ENCODE measurements at places on chromosomes 1 and 21.

DNA sequence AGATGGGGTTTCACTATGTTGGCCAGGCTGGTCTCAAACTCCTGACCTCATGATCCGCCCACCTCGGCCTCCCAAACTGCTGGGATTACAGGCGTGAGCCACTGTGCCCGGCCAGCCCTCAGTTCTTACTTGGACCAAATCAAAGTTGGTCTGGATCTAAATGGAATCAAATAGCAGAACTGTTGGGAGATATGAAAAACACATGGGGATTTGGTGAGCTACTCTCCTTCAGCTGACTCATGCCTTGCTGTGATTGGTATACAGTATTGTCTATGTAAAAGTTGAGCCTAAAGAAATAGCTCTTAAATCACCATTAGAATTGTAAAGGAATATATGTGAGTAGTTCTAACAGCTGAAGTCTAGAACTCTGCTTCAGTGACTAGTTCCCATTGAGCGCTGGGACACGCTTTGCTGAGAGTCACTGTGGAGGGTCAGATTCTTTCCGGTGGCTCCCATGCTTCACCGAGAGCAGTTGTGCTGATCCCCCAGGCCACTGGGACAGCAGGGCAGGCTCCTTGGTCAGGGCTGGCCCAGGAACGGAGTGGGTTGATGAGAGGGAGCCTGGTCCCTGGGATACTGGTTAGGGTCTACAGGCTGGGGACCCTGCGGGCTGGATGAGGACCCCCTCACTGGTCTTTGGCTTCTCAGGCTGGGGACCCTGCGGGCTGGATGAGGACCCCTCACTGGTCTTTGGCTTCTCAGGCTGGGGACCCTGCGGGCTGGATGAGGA lies 14.0 kb downstream of the PKNOX1 start:
- no peak for DNase-seq

DNA sequence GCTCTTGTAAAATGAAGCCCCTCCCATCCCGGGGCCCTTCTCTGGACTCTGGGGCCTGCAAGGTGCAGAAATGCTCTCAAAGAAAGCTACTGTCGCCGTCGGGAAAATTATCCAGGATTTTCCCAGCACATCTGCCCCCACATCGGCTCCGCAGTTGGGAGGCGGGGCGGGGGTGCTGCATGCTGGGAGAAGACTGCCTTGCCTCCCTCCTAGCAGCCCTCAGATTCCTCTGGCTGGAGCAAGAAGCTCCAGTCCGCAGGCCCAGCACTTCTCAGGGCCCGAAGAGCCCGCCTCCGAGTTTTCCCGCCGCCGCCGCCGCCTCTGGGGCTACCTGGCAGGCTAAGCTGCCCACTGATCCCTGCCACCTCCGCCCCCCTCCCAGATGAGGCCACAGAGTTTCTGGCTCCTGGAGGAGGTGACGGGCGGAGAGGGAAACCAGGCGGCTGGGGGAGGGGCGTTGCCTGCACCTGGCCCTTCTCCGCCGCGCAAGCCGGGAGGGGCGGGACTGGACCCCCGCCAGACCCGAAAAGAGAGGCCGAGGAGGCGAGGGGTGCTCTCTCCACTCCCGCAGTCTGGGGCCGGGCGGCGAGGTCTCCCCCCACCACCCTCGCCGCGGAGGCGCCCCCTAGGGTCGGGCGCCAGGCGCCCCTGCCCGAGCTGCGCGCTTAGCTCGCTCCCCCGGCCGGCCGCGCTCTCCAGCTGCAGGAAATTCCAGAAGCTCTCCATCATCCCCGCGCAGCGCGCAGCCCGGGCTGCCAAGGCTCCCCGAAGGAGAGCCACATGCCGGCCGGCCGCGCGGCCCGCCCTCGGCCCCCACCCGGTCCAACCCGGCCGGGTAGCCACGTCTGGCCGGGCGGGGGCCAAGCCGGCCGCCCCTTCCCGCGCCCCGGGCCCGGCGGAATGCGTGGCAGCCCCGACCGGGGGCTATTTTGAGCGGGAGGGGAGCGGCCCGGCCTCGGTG lies 28.8 kb downstream of the AHDC1 start:
- DNase-seq = no peak

GRCh38 chr1:6392809-6393399 lies 663 bp downstream of the ACOT7 start:
- DNase-seq = no peak

DNA sequence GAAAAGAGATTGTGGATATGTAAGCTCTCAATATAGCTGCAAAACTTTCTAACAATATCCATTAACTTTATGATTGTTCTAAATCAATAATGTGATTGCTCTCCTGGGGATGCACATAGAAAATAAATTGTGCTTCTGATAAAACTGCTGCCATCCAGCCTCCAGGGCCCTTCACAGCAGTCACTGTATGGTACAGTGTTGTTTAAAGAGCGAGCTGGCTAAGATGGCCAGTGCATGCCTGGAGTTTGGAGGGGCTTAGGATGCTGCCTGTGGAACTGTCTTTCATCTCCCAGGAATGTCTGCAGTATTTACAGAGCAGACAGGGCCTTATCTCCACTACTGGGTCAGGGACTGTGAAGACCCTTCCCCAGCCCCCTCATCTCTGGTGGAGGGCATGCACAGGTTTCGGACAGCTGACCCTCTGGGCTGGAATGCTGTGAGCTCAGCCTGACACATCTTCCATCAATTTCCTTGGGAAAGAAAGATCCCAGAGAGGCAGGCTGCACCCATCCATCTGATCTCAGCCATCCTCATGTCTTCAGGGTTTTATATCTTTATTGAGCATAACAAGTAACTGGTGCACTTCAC lies 137.0 kb downstream of the PLPP3 start:
- no peak for DNase-seq

GRCh38 chr1:186785503-186785902 lies 43.2 kb upstream of the PLA2G4A start:
- DNase-seq = no peak

GRCh38 chr1:89703469-89703868 lies 70.5 kb downstream of the LRRC8C start:
- no peak for DNase-seq

DNA sequence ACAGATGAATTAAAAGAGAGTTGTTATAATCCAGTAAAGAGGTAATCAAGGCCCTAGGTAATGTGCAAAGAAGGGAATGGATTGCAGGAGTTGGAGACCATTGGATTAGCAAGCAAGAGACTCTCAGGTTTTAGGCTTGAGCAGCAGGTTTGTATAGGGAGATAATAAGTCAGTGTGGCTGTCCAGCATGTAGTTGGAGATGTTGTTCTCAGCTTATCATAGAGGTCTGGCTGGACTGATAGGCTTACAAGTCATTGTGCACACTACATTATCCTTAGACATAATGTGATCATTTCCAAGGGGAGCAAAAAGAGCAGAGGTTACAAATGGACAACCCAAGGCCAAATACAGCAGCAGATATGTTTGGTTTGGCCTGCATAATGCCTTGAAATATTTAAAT lies 45.9 kb upstream of the SAMD13 start:
- no peak for DNase-seq

GRCh38 chr1:51679435-51679834 lies 62.5 kb downstream of the OSBPL9 start:
- DNase-seq = no peak

GRCh38 chr1:34037109-34037508 lies 127.9 kb downstream of the CSMD2 start:
- DNase-seq = no peak

DNA sequence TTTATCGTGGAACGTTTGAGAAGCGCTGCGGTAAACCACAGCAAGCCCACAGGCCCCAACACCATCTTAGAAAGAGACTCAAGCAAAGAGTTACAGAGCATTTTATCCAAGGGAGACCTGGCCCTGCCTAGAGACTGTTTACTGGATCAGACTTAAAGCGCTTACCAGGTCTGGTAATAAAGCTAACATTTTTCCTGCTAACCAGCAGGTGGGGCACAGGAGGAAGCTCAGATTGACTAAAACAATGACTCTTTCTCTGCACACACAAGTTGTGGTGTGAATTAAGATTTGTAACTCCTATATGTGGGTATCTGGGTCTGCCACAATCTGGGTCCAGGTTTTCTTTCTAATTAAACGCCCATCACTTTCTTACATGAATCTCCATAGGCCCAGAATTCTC lies 136.5 kb upstream of the ETS2 start:
- DNase-seq = no peak

DNA sequence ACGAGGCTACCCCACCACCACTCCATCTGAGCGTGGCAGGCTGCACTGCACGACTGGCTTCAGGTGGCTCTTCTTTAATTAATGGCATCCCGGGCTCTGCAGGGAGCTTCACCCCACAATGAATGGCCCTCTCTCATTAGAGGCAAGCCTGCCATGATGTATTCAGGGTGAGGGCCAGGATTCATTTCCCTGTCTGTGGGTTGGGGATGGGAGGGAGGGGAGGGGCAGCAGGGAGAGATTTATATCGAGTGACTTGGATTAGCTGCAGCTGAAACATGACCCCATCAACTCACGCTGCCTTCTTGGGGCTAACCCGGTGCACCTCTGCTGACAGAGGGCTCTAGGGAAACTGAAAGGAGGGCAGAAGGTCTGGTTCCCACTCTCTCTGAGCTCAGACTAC lies 54.2 kb downstream of the ERI3 start:
- no peak for DNase-seq

- DNase-seq = no peak
Measured at GRCh38 chr1:116874733-116875249, 34.9 kb upstream of the PTGFRN start.

DNA sequence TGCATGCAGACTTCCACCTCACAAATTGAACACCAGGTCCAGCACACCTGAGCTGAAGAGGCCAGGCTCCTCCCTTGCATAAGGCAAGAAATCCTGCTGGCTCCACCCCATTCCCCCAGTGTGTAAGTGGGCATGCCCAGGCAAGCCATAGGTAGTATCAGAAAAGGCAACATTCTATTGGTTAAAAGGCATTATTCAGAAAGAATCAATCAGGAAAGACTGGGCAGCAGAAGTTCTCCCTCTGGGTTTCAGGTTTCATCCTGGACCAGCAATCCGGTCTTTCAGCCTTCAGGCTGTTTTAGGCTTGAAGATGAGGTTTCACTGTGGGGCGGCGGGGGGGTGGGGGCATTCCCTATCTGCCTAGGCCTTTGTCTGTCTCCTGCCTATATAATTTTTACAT lies 42.0 kb upstream of the LHX8 start:
- no peak for DNase-seq

DNA sequence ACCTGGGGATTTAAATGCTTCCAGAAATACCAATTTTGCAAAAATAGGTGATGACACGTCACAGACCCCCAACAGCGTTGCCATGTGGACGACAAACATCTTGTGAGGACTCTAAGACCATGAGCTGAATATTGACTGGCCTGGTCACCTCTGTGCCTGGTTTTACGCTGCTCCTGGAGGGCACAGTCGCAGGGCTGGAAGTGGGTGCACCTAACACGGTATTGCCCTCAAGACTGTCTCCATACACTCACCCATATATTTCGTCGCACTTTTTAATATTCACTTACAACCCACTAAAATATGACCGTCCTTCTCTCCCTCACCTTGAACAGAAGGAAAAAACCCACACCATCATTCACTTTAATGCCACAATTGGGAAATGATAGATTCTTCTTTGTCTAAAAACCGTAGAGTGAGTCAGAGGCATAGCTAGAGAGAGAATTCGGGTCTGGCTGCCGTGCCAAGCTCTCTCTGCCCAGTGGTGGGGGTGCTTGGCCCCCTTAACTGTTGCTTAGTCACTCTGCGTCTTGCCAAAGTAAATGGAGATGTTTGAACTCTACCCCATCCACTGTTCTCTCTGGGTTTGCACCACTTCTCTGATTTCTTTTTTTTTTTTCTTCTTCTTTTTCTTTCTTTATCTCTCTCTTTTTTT lies 40.8 kb upstream of the UTS2 start:
- no peak for DNase-seq

GRCh38 chr1:222996310-222996975 lies 146.6 kb downstream of the TLR5 start:
- no peak for DNase-seq

DNA sequence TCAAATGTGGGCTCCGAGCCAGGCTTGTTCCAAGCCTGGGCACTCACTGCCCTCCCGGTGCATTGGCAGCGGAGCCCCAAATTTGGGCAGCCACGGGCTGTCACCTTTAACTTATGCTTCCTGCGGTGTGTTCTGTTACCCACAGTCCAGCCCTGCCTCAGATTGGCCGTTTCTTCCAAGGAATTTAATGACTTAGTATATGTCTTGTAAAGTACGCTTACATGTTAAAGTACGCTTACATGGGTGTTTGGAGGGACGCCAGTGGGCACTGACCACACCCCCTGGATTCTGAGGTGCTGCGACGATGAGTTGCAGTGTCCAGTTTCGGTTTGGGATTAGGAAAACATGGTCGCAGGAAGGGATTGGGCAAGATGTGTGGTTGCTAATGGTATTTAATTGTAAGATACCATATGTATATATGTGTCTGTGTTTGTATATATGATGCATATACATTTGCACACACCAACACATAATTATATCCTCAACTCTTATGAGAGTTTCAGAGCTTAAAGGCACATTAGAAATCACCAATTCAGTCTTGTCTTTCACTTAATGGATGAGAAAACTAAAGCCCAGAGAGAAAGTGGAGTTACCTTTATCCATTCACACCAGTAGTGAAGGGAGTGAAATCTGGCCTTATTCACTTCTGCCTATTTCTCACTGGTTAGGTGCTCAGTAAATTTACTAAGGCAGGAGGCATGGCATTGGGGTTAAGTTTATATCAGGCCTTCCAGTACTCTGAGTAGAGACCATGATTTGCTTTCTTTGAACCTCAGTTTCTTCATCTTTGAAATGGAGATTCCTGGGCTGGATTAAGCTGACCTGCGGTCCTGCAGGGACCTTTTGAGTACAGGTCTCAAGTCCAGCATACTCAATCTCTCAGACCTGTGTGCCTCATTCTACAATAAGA lies 1.0 kb downstream of the SMYD2 start:
- no peak for DNase-seq

GRCh38 chr21:29371464-29371863 lies 72.7 kb downstream of the BACH1 start:
- DNase-seq = no peak

DNA sequence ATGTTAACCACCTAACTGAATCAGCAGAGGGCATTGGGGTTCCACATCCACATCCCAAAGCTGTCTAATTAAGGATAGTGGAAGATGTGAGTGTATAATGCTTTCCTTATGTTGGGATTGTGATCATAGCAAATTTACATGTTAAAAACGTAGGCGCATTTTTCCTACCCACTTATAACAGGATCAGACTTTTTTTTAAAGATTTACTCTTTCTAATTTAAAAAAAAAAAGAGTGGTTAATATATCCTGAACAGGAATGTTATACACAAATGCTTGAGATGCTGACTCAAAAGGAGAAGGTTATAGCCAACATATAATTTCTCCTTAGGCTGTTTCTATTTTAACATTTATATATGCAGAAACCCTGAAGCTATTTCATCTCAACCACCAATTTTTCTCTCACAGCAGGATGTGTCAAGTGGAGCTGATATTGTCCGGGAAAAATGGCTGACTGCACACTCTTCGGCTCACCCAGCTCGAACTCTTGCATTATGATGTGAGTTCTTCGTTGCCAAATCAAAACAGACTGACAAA lies 40.3 kb downstream of the RGS5 start:
- DNase-seq = no peak

DNA sequence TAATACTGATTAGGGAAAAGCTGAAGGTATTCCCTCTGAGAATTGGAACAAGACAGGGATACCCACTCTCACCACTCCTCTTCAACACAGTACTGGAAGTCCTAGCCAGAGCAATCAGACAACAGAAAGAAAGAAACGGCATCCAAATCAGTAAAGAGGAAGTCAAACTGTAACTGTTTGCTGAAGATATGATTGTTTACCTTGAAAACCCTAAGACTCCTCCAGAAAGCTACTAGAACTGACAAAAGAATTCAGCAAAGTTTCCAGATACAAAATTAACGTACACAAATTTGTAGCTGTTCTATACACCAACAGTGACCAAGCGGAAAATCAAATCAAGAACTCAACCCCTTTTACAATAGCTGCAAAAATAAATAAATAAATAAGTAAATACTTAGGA lies 78.6 kb downstream of the EXTL2 start:
- no peak for DNase-seq

- DNase-seq = no peak
Measured at GRCh38 chr21:32364387-32364786, 28.4 kb downstream of the URB1 start.

Data from activated gamma-delta T cell treated with anti-CD3 and anti-CD28 coated beads, Interleukin-2, amount 50 U/mL, for 16 hours (primary cell).